ENCODE measurements at places on chromosomes 2 and 18.

DNA sequence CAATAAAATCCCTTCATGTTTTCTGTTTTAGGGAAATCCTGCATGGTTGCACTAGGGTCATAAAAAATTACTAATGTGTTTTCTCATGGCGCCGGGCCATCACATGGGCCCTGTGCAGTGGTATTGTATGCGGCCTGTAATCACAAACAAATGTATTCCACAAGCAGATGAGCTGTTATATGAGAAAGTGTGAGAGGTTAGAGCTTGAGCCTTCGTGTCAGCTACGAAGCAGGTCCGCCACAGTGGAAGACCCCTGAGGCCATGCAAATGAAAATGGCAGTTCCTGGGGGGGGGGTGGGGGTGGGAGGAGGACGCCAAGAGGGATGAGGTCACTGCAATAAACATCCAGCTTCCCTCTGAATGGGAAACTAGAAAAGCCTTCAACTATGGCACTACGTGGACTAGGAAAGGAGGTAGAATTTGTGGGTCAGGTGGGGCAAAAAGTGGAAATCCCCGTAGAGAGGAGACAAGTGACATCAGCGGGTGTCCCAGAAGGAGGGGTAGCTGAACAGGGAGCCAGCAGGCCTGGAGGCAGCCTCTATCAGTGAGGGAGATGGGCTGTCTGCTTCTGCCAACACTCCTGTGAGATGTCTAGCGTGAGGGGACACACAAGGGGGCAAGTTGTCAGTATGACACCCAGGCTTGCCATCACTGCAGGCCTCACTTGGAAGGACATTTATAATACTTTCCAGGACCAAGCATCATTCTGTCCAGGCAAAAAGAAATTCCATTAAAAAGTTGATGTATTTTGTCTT is 130.3 kb upstream of the CTAGE1 start:
- no peak for DNase-seq

DNA sequence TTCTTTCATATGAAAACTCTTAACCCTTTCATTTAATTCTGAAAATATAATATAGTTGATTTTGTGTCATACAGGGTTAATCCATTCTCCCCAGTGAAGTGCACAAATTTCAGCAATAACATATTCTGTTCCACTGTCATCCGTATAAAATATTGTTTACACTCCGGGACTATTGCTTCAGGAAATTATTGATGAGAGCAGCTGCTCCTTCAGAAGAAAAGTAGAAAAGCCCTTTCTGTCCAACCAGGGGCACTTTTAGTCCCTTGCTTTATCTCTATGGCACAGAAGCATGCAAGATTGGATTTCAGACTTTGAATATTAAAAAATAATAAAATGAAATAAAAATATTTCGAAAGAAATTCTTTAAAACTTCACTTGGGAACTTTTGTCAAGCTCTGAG is 535.7 kb upstream of the SLC39A10 start:
- DNase-seq: no peak

DNA sequence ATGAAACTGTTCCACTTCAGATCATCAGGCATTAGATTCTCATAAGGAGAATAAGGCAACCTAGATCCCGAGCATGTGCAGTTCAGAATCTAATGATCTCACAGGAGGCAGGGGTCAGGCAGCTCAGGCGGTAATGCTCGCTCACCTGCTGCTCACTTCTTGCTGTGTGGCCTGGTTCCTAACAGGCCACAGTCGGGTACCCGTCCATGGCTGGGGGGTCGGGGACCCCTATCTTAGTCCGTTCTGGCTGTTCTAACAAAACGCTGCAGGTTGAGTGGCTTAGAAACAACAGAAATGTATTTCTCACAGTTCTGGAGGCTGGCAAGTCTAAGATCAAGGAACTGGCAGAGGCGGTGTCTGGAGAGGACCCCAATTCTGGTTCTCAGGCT is 79.2 kb downstream of the ASB1 start:
- DNase-seq: no peak

- no peak for DNase-seq
Observed at GRCh38 chr2:7658486-7658885, 741.3 kb downstream of the RNF144A start.

DNA sequence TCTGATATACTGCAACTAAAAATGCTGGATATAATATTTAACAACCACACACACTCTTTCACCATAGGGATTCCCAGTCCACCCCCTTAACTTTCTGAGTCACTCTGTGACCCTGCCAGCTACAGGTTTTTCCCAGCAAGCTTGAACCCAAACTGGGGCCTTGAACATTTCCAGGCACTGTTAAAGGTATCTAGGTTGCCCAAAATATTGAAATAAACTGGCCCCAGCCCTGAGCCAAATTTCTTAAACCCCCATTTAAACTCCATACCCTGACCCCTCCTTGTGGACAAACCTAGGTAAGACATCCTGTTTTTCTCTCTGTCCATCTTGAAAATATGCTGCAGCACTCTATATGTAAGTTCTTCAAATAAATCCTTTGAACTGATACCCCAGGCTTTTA is 19.7 kb upstream of the DCTN1 start:
- DNase-seq: no peak
